ENCODE measurements at places on chromosomes 5 and 9.
A peak's percentile ranks its signal among the peaks of the same experiment; 100 is the strongest.

DNA sequence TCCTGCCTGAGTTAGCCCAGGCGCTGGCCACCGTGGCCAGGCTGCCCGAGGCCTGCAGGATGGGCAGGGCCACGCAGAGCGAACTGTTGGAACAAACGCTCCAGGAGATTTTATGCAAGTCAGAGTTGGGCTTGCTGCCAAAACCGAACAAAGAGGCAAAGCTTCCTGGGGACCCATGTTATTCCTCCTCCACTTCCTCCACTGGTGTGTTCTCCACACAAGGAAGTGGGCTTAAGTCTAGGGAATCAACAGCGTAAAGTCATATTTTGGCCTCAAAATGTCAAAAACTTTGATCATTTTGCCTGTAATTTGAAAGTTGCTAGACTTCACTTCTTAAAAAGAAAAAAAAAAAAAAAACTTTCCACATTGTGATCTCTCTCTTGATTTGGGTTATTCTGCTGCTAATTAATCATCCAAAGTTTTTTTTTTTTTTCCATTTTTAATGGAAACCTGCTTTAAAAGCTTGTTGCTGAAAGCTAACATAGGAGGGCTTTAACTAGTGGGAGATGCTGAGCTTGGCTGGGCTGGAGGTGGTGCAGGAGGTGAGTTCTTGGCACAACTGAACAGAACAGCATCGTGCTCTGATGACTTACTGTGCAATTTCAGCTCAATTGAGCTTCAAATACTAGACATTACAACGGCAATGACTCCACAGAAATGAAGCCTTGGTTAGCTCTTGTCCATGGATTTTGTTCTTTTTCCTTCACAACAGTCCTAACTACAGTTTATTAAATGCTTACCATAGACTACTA lies 73.0 kb downstream of the PTPDC1 start:
- DNase-seq = peak; percentile 55

GRCh38 chr9:15965246-15965745 lies 412.5 kb downstream of the CCDC171 start:
- DNase-seq = no peak

GRCh38 chr9:135178498-135178897 lies 91.0 kb downstream of the OLFM1 start:
- DNase-seq = no peak

GRCh38 chr9:127154003-127154389 lies 31.6 kb upstream of the ANGPTL2 start:
- no peak for DNase-seq

GRCh38 chr5:4717446-4717845 lies 422.7 kb upstream of the ADAMTS16 start:
- no peak for DNase-seq

- no peak for DNase-seq
These were observed 249.9 kb downstream of the MARCHF11 start for GRCh38 chr5:15929611-15930263.

DNA sequence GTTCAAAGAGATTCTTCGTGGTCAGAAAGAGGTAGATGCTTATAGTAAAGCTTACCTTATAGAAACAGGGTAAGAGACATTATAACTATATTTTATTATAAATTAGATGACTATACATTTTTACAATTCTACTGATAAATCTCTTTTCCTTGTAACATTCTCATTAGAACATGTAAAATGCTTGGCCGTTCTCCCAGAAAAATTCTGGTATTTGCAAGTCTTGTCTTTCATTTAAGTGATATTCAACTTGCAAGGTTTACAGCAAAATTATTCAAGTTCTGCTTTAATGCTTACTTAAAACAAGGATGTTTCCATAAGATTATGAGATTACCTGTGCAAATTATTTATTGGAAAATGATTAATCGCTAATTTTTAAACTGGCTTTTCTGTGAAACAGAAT lies 41.3 kb upstream of the CDH18 start:
- DNase-seq = no peak

DNA sequence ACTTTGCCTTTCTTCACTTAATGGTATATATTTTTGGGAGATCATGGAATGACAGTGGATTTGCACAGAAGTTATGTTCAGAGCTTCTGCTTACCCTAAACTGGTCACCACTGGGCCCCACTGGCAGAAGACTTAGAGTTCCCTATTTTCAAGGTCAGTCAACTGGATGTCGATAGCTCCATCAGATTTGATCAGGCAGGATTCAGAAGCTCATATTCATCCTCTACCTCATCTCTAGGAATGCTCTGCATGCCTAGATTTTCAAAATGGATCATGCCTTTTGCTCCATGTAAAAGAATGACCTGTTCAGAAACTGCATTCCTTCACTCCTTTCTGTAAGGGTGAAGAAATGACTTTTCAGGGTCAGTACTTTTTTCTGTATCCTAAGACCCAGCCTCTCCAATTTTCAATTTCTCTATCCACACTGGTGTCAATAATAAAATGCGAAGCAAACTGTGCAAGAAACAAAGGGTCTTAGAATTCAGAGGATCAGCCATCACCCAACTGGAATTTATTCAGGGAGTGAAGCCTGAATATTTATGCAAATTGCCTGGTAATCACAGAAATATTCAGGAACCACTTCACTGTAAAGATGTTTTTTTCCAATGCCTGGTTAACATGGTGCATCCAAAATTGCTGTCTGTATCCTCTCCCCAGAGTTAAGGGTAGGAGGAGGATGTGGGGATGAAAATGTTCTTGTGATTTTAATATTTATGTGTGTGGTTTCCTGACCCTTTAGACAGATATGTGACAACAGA lies 125.4 kb downstream of the DOCK2 start:
- DNase-seq = no peak

DNA sequence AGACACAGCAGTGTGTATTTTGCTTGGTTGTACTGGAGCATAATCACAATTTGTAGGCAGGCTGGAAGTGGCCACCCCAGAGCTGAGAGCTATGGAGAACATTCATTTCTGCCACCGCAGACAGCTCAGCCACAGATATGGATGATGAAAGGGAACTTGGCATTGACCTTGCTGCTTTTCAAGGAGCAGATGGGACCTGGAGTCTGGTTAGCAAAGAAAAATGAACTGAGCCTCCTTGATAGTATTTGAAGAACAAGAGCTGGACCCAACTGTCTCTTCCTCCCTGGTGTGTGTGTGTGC lies 395.2 kb upstream of the ZNF462 start:
- DNase-seq = no peak

DNA sequence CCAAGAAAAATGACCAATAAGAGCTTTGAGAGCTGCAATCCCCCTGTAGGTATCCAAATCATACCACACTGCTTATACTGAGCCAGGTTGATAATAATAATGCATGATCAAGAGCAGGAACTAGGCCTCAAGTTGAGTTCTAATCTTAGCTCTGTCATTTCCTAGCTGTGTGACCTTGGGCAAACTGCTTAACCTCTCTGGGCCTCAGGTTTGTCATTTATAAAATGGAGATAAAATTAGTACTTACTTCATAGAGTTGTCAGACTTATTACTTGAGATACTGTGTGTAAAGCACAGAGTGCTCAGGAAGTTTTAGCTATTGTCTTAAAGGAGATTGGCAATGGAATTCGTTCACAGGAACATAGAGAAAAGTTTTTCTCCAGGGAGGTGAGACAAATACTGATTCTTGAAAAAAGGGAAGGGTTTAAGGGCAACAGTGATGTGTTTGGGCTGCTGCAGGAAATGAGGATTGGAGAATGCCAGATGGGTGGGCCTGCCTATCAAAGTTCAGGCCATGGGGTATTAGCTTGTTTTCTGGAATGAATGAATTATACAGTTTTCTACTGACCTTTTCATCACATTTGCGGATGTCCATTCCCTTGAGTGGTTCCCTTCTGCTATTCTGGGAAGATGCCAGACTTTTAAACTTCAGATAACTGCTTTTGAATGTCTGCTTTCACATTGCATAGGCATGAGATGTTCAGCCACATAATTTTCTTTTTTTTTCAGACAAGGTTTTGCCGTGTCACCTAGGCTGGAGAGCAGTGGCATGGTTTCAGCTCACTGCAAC lies 10.2 kb upstream of the ATP6V0E1 start:
- DNase-seq = no peak
